ENCODE measurements at places on chromosomes 5 and 9. TPM values are rescaled to one million over a fixed set of nuclear protein-coding genes. Genes with fewer than 3 reads are reported as not detected.
A peak's percentile ranks its signal among the peaks of the same experiment; 100 is the strongest.

DNA sequence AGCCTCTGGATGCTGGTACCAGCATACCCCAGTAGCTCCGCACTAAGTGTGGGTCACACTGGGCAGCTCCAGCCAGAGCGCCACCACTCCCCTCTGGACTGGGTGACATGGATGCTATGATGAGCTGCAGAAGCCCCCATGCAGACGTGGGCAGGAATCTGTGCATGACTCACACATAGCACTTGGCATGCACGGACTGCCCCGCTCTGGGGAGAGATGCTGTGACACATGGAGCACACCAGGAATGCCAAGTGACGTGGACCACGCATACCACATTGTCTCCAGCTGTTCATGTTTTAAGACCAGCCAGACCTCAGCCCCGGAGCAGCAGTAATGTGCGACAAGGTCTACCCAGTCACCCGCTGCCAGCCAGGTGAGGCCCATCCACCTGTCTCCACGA is 64.1 kb downstream of the SEMA4D start:
- DNase-seq, result no peak

DNA sequence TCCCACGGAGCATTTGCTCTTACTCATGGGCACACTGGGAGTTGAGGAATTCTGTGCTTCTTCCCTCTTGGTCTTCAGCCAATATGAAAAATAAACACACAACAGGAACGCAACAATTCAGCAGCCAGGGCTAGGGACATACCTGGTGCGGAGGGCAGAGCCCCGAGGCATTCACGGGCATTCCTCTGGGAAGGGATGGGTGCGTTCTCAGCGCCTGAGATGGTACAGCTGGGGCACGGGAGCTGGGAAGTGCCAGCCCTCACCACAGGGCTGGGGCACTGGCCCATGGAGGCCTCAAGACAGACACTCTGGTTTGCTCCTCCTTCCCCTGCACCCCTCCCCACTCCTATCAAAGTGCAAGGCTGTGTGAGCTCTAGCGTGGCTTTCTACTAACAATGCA is 2.1 kb downstream of the SLC6A3 start:
- no peak for DNase-seq

DNA sequence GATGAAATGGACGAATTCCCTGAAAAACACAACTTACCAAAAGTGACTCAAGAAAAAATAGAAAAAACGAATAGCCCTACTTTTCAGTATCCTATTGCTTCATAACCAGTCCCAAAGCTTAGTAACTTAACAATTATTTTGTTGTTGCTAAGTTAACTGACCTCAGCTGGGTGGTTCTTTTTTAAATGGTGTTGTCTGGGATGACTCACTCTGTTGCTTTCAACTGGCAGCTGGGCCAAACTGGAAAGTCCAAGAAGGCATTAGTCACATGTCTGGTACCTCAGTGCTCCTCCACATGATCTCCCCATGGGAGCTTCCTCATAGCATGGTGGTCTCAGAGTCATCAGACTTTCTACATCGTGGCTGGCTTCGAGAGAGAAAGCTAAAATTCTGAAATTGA is 47.8 kb upstream of the ADAMTS2 start:
- DNase-seq, result no peak

DNA sequence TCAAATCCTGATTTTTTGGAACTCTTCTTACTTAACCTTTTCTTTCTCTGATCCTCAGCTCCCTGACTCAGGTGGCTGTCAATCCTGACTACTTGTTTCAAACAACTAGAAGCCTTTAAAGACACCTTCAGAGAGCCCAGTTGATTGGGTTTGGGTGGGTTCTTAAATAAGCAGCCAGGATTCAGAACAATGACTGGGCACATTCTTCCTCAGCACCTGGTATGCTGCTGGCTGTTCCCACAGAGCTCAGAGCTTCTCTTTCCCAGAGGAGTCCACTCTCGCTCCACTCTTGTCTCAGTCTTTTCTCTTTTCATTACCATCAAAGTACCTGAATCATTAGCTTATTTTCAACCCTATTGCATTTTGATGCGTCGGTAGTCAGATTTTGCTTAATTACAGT is 22.5 kb downstream of the PCSK5 start:
- no peak for DNase-seq

- no peak for DNase-seq
Measured at GRCh38 chr9:98262056-98262455, 6.6 kb upstream of the TBC1D2 start.

DNA sequence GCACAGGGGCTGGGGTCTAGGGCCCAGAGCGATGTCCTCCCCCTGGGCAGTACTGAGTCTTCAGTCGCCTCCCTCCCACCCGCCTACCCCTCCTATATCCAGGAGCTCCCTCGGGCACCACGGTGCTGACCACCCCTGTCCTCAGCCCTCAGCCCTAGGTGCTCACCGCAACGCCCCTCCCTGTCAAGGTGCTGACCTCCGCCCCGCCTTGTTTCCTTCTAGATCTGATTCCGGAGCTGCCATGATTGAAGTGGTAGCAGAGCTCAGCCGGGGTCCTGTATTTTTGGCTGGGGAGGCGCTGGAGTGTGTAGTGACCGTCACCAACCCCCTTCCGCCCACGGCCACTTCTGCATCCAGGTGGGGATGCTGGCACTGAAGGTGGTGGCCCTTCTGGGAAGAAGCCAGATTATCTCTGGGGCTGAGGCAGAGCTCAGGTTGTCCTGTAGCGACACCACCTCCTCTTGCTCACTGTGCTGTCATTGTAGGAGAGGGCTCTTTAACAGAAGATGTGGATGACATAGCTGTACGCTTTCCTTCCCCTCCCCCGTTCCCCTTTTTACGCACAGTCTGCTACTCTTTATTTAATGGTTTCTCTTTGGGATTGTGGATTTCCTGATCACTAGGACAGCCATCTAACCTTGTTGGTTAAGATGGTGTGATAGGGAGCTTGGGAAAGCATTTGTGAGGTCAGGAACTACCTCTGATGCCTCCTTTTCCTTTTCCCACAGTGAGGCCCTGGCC is 598 bp downstream of the RGP1 start:
- DNase-seq, result peak; percentile 70

DNA sequence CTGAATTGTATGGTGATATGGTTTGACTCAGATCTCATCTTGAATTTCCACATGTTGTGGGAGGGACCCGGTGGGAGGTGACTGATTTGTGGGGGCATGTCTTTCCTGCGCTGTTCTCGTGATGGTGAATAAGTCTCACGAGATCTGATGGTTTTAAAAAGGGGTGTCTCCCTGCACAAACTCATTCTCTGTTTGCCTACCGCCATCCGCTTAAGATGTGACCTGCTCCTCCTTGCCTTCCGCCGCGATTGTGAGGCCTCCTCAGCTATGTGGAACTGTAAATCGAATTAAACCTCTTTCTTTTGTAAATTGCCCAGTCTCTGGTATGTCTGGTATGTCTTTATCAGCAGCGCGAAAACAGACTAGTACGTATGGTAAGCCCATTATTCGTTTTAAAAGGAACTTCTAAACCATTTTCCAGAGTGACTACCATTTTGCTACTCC is 48.7 kb downstream of the SLC36A1 start:
- DNase-seq, result no peak

GRCh38 chr9:127168756-127169574 is 46.5 kb upstream of the ANGPTL2 start:
- DNase-seq, result no peak

- no peak for DNase-seq
Measured at GRCh38 chr5:133663397-133664054, 51.2 kb upstream of the FSTL4 start.

- DNase-seq, result no peak
Measured at GRCh38 chr5:96247097-96247701, 185.8 kb downstream of the PCSK1 start.

GRCh38 chr5:124655251-124655917 is 91.1 kb downstream of the ZNF608 start:
- DNase-seq, result no peak

DNA sequence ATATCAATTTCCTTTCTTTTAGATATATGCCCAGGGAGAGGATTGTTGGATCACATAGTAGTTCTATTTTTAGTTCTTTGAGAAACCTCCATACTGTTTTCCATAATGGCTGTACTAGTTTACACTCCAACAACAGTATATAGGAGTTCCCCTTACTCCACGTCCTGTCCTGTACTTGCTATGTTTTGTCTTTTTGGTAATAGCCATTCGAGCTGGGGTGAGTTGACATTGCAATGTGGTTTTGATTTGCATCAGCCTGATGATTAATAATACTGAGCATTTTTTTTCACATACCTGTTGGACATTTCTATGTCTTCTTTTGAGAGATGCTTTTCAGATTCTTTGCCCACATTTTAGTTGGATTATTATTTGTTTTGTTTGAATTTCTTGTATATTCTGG is 445.9 kb downstream of the NTRK2 start:
- no peak for DNase-seq

GRCh38 chr9:108668191-108668937 is 187.4 kb downstream of the ACTL7B start:
- no peak for DNase-seq

Gene ELL2
- total RNA-seq, result 13.8 TPM

Gene PCDHGA1
- 0.52 TPM for total RNA-seq

Gene GCNT4
- total RNA-seq, result 23.5 TPM

Gene FOXD4L5
- total RNA-seq, result 0.63 TPM

Gene KIF24
- total RNA-seq, result 0.19 TPM

Gene RANBP3L
- not detected for total RNA-seq

Gene PCDHGA12
- not detected for total RNA-seq

Measured in naive thymus-derived CD8-positive, alpha-beta T cell (primary cell).